ENCODE measurements at places on chromosomes 13 and 19. TPM values are rescaled to one million over a fixed set of nuclear protein-coding genes. Genes with fewer than 3 reads are reported as not detected.
A peak's percentile ranks its signal among the peaks of the same experiment; 100 is the strongest.

The VMAC gene
- total RNA-seq: 2.1 TPM

- DNase-seq: peak; percentile 67
Observed at GRCh38 chr13:114115191-114115671, 17.2 kb downstream of the RASA3 start.

The GPR12 gene
- 0.13 TPM for total RNA-seq

The PTPRH gene
- total RNA-seq: 0.54 TPM

GRCh38 chr19:2416321-2417097 lies 10.9 kb downstream of the TIMM13 start:
- no peak for DNase-seq

The LILRB1 gene
- total RNA-seq: 1.7 TPM

GRCh38 chr13:110643768-110644421 lies 28.6 kb downstream of the NAXD start:
- no peak for DNase-seq

The KLC3 gene
- total RNA-seq: not detected

GRCh38 chr19:30651066-30651465 lies 278.9 kb downstream of the ZNF536 start:
- no peak for DNase-seq

The KIR2DL4 gene
- total RNA-seq: not detected

GRCh38 chr19:49929121-49929610 lies at the start of the genes ATF5 and NUP62:
TSS of gene ATF5 (plus strand) at chr19:49929205. CDS start at chr19:49930851, 1,646 bp downstream.
TSS of gene NUP62 (minus strand) at chr19:49929504. CDS start at chr19:49909807, 19,697 bp downstream.
- peak; percentile 94 for DNase-seq

The RASAL3 gene
- 0.65 TPM for total RNA-seq

DNA sequence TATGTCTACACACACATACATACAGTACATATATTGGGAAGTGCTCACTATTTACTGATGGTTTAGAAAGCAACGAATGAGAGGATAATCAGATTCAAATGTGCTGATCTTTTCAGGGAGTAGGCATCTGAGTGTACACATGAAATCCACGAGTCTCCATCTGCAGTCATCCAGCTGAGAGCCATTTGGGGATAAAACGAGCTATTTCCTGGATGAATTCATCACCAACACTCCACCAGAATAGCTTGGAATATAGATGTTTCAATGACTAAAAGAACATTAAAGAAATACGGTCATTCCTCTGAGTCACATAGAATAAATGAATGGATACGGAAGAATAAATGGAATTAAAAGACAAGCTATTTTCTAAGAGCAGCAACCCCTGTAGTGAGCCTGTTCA lies 721.6 kb upstream of the ARGLU1 start:
- DNase-seq: no peak

The PTGIR gene
- 2.6 TPM for total RNA-seq

DNA sequence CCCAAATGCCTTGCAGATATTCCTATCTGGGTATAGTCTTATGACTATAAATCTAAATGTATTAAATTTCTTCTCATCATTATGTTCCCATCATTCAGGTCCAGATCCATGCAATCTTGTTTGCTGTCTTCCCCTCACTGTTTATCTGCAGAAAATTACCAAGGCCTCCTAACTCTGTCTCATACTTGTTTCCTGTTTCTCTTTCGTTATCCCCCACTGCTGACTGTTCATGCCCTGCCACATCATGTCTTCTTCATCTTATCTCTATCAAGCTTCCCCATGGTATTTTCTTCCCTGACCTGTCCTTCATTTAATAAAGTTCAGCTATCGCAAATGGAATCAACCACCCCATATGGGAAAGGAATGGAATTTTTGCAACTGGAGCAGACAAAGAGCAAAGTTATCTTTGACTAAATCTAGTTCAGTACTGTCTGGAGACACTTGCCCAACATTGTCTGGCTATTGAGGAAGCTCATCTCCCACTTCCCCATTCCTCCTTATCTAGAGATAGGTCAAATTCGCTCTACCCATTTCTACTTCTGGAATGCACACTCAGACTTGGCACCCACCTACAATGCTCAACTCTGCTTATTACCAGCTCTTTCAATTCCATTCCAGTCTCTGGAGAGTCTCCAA lies 1358.1 kb downstream of the EFNB2 start:
- no peak for DNase-seq

The PEG3 gene
- 7.1 TPM for total RNA-seq

DNA sequence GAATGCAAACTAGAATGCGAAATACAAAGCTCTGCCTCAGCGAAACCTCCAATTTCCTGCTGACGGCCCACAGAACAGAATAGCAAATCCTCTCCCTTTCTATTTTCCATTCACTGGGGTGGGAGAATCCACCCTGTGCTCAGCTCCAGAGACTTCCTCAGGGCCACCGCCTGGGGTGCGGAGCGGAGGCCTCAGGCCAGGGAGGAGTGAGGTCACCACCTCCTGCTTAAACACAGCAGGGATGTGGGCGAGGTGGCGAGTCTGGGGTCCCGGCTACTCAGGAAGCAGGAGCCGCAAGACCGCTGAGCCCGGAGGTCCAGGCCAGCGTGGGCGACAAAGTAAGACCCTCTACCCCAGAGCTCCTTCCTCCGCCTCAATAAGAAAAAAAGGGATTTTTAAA lies 666 bp upstream of the ZNF320 start:
- peak; percentile 46 for DNase-seq

- no peak for DNase-seq
Observed at GRCh38 chr19:19429361-19429760, 23.9 kb downstream of the GATAD2A start.

DNA sequence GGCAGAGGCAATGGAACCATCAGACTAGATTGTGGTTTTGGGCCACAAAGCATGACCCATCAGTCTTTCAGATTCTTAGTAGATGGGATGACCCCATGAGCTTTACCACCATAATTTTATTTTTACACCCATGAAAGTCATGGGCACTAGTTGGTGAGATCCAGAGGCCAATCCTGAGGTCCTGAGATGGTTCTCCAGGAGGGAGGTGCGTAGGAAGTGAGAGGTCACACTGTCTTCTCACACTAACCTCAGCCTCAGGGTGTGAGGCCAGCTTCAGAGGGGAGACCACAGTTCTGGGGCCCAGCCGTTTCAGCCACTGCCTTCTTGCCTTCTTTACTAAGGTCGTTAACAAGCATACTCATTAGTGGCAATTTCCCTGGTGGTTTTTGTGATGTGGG lies 106.4 kb downstream of the AKAP11 start:
- no peak for DNase-seq

The ZNF814 gene
- 14.2 TPM for total RNA-seq

GRCh38 chr19:1445185-1445931 lies 4.6 kb upstream of the APC2 start:
- peak; percentile 88 for DNase-seq

DNA sequence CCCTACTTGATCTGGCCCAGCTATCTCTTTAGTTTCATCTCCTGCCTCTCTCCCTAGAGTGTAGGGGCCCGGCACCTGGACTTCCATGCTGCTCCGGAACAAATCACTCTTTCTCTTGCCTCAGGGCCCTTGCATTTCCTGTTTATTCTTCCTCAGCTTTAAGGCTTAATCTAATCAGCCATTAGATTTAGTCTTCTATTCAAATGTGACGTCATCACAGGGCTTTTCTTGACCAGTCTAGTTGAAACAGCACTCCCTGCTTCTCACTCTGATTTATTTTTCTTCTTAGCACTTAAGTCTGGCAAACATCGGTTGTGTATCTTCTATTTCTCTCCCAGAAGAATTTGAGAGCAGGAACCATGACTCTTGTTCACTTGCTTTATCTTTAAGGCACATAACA lies 564.1 kb downstream of the EFNB2 start:
- DNase-seq: no peak

DNA sequence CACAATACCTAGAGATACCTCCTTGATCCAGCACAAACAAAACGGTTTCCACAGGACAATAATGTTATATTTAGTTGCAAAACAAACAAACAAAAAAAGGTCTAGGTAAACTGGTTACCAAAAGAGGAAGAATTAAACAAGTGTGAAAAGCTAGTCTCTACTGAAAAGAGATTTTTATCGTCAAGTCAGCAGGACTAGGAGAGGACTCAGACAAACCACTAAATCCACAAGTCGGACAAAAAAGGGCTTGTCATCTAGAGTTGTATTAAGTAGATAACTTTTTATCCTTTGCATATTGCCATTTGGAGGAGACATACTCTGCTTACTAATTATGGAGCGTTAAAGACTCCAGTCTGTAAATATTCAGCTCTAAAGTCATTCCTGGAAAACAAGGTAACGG lies 9.9 kb upstream of the KPNA3 start:
- no peak for DNase-seq

GRCh38 chr13:50073340-50073739 lies 58.1 kb downstream of the KCNRG start:
- DNase-seq: no peak

GRCh38 chr13:37360556-37360955 lies 238.0 kb downstream of the POSTN start:
- DNase-seq: no peak

DNA sequence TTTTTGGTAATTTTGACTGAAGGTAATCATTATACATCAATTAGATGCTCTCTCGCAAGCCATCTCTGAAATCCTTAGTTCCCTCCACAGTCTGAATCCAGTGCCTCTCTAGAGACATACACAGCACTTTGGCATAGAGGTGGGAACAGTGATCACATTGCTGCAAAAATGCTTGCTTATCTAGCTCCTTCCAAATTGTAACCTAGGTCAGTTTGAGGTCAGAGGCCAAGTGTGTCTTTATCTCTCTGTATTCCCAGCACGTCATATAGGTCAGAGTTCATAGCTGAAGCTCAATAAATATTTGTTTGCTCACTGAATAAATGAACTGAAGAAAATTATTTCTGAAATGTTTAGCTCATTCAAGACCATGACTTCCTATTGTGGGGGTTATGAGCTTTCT lies 462.5 kb downstream of the DIAPH3 start:
- no peak for DNase-seq

The ZSCAN22 gene
- 1.7 TPM for total RNA-seq

The KIR3DL2 gene
- total RNA-seq: not detected

DNA sequence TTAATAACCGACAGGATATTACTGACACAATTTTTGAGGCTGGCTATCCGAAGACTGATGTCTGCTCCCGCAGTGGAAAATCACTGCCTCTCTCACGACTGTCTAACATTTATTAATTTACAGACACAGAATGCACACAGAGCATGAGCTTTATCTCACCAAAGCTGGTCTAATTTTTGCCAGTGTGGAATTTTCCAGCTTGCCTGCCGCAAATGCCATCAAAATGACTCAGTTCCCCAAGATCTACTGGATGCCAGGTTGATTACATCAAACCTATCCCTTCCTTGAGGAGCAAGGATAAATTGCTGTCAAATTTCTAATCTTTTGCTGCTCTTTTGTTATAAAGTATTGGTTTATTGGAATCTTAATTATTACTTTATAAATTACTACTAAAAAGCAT lies 1775.1 kb upstream of the PCDH20 start:
- no peak for DNase-seq

- DNase-seq: no peak
Observed at GRCh38 chr13:81293594-81294164, 952.8 kb upstream of the SPRY2 start.

DNA sequence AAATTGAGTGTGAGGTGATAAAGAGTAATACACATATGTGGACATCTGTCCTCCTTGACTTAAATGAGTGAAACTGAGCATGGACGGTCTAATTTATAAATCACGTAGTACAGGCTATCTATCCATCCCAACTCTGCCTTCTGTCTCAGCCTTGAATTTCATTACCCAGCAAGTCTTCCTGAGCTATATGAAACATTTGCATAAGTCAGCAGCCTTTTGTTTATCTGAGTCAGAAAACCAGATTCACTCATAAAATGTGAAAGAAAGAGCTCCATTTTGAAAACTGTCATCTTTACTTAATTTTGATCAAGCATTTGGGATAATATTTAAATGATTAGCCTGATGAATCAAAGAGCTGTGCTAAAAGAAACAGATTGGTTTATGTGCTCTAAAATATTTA lies 197.9 kb downstream of the LHFPL6 start:
- DNase-seq: no peak

GRCh38 chr19:45477186-45477585 lies 9.4 kb downstream of the FOSB start:
- no peak for DNase-seq

DNA sequence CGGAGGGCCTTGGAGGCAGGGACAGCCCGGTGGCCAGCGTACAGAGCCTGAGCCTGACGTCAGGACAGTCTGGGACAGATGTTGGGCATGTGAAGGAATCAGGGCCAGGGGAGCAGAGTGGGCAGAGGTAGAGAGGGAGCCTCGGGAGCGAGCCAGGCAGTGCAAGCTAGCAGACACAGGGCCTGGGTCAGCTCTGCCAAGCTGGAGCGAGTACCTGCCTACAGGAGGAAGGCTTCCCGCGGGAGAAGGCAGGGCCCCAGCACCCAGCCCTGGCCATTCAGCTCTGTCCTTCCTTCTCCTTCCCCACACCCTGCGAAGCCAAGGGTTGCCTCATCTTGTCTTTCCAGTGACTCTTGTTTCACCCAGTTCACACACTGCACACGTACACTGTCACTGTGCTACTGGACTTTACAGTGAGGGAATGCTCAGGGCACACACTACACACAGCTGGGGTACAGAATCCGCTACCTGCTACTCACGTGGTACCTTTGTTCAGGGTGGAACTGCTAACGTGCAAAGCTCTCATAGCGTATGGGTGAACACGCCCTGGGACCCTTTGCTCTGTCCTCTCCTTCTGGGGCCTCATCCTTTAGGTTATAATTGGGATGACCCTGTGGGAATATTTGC lies 9.8 kb upstream of the C1QTNF9 start:
- no peak for DNase-seq

DNA sequence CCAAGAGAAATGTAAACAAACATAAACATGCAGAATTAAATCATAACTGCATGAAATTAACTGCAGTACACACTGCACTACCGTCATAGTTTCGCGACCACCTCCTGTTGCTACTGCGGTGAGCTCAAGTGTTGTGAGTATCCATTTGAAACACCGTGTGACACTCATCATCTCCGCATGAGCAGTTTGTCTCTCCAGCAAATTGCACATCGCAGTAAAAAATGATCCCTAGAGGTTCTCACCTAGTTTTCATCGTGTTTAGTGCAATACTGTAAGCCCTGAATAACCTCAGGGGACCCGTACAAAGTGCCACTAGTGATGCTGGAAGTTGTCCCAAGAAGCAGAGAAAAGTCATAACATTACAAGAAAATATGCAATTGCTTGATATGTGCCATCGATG lies 147.7 kb downstream of the DPF1 start:
- DNase-seq: no peak

- no peak for DNase-seq
Observed at GRCh38 chr19:38806371-38806770, 6.4 kb downstream of the LGALS4 start.

DNA sequence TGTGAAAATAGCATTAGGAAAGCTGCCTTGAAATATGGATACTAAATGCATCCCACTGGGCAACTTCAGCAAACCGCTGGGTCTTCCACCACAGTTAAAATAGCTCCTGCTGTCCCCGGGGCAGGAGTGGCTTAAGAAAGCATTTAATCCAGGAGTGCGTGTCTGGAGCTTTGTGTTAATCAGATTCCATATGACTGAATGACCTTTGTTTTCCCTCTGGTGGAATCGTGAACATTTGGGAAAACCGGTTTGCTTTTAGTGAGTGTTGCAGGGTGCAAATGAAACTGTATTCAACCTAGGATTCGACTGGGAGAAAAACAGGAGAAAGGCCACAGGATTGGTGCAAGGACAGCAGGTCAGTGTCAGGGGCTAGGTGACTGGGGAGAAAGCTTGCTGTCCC lies 237.6 kb upstream of the MAB21L1 start:
- DNase-seq: no peak
